ENCODE measurements at places on chromosomes 2 and 18.

GRCh38 chr18:63590373-63590772 is 3.2 kb downstream of the SERPINB13 start:
- peak; percentile 74 for DNase-seq

DNA sequence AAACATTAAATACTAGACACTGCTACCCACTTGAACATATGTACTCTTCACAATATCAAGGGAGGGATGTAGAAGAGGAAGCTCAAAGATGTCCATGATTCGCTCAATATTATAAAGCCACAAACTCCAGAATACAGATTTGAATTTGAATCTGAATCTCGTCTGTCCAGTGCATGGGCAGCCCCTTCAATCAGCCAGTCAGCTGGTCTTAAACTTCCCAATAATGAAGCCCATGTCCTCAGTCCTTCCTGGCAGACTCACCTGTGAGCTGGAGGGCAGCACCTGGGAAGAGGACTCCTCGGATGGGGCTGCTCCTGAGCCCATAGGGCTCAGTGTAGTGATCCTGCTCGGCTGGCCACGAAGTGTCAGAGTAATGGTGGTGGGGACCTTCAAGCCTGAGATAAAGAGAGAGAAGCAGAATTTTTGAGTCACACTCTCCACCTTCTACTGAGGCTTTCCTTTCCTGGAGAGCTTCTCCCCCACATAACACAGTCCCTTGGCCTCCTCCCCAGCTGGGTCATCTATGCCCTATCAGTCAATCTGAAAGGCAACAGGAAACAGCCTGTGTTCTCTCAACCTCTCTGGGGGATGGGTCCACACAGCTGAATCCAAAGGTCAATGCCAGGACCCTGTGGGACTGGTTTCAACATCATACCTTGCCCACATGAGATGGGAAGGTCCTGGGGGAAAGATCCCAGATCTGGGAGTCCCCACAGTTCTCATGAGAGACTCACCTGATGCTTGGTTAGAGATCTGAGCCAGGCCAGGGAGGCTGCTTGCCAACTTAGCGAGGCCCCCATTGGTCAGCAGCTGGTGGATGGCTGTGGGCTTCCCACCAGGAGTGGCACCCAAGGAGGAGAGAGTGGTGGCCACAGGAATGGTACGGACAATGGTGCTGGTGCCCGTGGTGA is 36.5 kb downstream of the KANSL3 start:
- DNase-seq, result peak; percentile 77

- DNase-seq, result no peak
Observed at GRCh38 chr18:74217476-74218143, 69.3 kb downstream of the TIMM21 start.

GRCh38 chr2:207164006-207164831 is 1.5 kb downstream of the KLF7 start:
- peak; percentile 49 for DNase-seq

DNA sequence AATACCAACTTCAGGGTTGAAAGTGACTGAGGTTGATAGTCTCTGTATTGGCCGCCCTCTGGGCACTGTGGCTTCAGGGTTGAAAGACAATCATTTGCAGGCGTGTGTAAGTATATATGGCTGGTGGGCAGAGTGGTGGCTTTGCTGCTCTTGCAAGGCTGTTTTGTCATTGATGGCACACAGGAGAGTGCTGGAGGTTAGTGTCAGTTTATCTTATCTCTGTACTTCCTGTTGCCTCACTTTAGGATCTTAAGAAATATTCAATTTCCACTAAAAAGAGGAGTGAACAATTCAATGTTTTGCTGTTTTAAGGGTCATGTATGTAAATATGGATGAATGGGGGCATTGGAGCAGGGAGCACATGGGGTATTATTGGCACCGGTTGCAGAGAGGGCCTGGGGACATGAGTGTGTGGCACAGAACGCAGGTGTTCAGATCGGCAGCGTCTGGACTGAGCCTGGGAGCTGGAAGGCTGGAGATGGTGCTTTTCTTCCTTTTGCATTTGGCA is 51.5 kb downstream of the NCK2 start:
- DNase-seq, result peak; percentile 85
